ENCODE measurements at places on chromosomes 2 and 18.

- no peak for DNase-seq
Observed at GRCh38 chr2:217941886-217942728, 60.7 kb downstream of the TNS1 start.

- no peak for DNase-seq
Observed at GRCh38 chr18:53790786-53791185, 433.7 kb downstream of the MBD2 start.

DNA sequence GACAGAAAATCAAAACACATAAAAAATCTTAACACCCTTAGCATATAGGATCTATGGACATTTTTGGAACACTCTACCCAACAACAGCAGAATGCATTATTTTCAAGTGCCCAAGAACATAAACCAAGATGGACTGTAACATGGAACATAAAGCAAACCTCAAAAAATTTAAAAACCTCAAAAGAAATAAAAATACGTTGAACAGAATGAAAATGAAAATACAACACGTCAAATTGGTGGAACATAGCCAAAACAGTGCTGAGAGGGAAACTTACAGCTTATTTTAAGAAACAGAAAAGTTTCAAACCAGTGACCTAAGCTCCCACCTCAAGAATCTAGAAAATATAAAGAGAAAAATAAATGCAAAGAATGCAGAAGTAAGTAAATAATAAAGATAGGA lies 58.3 kb upstream of the BCL2L11 start:
- no peak for DNase-seq

GRCh38 chr2:145379934-145380333 lies 860.0 kb upstream of the ZEB2 start:
- no peak for DNase-seq

- no peak for DNase-seq
Observed at GRCh38 chr2:19238440-19239060, 119.9 kb downstream of the OSR1 start.

DNA sequence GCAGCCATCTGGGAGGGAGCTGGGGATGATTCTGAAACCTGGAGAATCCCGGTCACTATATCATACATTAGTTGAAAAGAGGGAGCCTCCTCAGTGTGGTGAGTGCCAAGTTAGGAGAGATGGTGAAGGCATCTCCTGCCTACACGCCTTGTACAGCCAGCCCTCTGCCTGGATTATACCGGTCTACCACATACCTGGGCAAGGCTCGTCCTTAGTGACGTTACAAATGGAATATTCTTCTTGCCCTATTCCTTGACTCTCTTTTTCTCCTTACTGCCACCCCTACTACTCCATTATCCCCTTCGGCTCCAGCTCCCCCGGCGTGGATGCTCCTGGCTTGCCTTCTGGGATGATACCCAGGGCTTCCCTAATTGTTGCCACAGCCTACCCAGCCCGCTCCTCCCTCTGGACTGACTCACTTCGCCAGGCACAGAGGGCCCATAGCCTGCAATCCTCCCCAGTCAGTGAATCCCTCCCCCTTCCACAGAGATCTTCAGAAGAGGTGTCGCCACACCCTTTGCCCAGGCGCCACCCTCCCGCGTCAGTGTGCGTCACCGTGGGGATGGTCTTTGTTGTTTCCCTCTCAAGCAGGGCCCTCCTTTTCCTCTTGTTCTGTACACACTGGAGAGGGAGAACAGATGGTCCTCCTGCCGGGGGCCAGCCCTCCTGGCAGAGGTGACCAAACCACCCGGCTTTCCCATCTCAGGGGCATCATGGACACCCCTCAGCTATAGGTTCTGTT lies 115.2 kb upstream of the EPAS1 start:
- DNase-seq: no peak

DNA sequence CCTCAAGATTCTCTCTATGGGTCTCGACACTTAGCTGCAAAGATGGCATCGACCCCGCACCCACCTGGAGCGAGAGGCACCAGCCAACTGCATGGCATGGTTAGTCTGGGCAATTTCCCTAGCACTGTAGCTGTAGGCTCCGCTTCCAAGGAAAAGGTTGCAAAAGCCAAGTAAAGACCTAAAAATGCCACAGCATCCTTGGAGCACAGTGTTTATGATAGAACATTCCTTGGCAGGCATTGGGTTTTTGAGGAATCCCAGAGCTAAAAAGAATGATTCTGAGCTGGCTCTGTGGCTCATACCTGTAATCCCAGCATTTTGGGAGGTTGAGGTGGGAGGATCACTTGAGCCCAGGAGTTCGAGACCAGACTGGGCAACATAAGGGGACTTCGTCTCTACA lies 22.9 kb downstream of the QPCT start:
- no peak for DNase-seq

DNA sequence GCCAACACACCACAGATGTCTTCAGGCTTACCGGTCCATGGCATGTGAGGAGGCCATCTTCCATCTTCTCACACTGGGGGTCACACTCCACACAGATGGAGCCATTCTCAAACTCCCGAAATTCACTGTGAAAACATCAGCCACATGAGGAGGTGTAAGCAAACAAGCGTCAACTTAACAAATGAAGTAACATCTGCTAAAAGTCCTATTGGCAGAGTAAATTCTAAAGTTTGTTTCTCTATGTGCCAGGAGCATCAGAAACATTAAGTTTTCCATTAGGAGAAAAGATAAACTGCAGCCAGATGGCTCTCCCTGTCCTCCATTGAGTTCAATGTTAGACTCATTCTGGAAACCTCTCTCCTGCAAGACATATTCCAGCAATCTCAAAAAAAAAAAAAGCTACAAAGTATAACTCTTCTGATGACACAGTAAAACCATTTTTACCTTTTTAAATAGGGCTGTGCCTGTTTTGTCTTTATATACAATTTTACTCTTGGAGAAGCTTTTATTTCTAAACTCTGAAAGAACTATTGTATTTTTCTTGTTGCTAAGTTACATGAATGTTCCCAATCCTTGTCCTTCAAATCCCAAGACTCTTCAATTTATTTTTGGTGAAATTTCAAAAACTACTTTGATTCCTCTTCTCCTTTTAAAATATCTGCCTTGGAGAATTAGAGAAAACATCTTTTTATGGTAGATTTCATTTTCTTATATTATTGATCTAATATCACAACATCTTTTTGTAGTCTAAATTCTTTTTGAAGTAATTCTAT lies 865.3 kb downstream of the ERBB4 start:
- peak; percentile 22 for DNase-seq

- no peak for DNase-seq
Observed at GRCh38 chr2:226020176-226020575, 620.7 kb downstream of the NYAP2 start.

DNA sequence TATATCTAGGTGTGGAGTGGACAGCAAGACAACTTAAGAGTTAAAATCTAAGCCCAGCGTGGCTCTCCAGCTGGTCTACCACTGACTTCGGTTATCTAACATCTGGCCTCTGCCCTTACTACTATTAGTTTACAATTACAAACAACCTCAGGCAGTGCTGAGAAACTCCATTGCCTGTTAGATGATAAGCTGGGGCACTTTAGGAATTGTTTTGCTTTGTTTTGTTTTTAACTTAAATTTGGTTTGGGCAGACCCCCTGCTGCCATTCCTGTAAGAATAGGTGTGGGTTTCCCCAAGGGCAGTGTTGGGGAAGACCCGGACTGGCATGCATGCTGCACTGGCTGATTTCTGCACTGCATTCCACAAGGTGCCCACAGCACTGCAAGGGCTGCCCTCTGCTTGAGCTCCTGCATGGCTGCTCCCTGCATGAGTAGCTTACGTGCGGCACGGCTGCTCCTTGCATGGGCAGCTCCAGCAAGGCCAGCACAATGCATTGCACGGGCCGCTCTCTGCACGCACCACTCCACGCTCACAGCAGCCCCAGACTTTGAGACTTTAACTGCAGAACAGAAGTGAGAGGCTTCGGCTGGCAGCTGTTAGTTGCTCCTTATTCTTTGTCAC lies 74.2 kb upstream of the SERTAD2 start:
- DNase-seq: no peak

DNA sequence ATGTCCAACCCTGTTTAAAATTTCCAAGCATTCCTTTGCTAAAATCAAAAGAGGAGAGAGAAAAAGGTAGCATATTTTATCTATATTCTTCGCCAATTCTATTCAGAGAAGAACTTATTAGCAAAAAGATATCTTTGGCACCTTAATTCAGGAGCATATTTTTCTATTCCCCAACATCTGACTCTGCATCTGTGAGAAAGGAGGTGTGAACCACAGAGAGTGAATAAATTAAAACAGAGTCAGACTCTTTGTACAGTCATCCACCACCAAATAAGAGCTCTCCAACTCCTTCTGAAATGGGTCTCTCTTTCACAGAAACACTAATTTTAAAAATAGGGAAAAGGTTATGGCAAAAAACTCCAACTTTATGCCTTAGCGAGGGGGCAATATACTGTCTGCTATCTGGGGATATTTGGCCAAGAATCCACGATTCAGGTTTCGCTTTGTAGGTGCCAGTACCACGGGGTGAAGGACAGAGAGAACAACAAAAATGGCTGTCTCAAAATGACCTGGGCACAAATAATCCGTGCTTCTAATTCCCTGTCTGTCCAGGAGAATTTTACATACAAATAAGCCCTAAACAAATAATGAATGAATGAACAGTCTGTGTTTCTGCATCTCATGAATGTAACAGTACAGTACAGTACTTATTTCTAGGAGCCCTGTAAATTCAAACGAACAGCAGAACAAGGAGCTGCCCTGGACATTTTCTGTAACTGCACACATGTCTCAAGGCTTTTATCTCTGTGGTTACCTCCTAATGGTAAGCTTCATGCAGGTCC lies 43.4 kb downstream of the EPB41L3 start:
- DNase-seq: no peak

- no peak for DNase-seq
Observed at GRCh38 chr18:7902399-7902839, 335.3 kb downstream of the PTPRM start.

DNA sequence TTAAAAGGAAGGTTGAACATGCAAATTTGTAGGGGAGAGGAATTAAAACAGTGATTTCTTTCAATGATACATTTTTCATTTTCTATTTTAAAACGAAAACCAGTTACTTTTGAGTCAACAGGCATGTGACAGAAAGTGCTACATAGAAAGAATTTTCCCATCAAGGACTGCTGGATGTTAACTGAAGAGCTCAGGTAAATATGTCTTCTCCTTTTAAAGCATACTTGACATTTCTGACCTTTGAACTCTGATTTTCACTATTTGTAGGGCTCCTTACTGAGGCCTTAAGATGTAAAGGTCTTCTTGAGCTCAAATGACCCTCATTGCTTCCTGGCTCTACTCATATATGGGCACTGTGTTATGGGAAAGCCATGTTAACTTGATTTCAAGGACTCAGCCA lies 32.4 kb downstream of the FIGN start:
- DNase-seq: no peak

GRCh38 chr2:47751856-47752414 lies 31.0 kb upstream of the MSH6 start:
- DNase-seq: no peak

DNA sequence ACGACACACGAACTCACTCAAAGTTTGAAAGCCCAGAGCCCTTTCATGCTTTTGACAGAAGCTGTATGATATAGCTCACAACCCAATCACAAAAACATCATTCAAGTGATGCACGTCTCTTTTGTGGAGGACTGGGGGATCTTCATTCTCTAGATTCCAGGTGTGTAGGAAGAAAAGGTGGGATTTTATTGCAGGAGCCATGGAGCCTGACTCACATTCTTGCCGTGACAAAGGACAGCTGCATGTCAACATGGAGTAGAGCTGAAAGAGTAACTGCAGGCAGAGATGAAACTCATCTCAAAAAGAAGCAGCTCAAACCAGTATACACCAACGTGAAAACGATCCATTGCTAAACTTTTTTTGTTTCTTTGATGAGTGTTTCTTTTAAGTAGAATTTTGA lies 50.9 kb upstream of the PDE1A start:
- no peak for DNase-seq

Measured in left hindlimb (tissue), 1 donor.